Left renal pelvis (tissue), 4 donors: ENCODE measurements at places on chromosomes 3 and 15.
A peak's percentile ranks its signal among the peaks of the same experiment; 100 is the strongest.

DNA sequence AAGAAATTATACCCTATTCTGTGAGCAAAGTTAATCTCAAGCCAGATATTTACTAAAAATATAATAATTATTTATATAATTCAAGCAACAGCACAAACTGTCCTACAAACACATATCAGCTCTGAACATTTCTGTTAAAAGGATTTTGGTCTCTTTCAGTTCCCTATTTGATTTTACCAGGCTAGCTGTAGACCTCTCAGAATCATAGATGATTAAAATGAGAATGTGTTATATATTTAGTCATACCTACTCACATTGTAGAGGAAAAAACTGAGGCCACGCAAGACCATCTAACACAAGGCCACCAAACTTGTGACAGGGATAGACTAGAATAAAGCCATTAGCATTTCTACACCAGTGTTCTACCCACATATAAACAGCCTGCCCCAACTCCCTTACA, 28.5 kb downstream of the ACKR4 start:
- DNase-seq = no peak

DNA sequence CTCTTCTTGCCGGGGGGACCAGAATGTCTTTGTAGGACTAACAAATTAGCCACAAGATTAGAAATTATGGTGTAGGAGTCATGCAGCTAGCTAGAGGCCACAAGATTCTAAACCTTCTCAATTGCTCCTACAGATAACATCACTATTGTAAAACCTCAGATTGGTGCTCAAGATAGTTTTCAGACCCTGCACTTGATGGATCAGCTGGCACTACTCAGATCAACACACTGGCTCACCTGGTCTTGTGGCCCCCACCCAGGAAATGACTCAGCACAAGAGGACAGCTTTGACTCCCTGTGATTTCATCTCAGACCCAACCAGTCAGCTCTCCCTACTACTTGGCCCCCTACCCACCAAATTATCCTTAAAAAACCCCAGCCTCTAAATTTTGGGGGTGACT, 124.1 kb upstream of the RASGRP1 start:
- no peak for DNase-seq

- DNase-seq = peak; percentile 12
Observed at GRCh38 chr3:127233371-127233770, 40.4 kb downstream of the PRR23E start.

GRCh38 chr15:90465140-90465929, 64.4 kb upstream of the CRTC3 start:
- DNase-seq = no peak

GRCh38 chr3:44555723-44556122, 730 bp downstream of the ZKSCAN7 start:
- DNase-seq = no peak

DNA sequence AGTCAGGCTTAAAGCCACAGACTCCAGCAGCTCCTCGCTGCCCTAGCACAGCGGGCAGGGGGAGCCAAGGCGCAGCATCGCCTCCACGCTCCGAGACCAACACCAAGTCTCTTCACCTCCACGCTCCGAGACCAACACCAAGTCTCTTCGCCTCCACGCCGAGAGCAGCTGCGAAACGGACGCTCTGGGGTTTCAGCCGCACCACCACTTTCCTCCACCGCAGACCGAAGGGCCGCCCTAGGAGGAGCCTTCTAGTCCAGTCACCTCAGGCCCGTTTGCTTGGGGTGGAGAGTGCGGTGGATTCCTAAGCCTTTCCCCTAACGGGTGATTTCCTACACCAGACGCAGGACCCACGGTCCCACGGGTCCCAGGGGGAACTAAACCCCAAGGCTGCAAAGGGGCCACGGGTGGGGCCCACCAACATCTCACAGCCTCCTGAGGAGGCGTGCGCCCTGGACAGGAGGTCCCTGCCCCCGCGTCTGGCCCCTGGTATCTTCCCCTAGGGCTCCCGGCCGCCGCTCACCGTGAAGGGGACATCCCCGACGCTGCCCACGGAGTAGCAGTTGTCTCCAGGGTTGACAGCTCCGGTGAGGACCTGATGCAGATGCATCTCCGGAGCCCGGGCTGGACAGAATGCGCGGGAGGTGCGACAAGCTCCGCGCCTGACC, 501 bp downstream of the DMXL2 start:
- peak; percentile 29 for DNase-seq

GRCh38 chr3:158790901-158791589, 10.8 kb upstream of the MFSD1 start:
- no peak for DNase-seq

DNA sequence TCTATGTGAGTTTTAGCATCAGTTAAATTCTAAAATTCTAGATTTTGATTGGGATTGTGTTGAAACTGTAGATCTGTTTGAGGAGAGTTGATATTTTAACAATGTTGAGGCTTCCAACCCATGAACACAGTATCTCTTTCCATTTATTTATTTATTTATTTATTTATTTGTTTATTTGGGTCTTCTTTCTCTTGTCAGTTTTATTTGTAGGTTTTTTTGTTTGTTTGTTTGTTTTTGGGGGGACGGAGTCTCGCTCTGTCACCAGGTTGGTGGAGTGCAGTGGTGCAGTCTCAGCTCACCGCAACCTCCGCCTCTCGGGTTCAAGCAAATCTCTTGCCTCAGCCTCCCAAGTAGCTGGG, 25.3 kb downstream of the MRAS start:
- DNase-seq = no peak

DNA sequence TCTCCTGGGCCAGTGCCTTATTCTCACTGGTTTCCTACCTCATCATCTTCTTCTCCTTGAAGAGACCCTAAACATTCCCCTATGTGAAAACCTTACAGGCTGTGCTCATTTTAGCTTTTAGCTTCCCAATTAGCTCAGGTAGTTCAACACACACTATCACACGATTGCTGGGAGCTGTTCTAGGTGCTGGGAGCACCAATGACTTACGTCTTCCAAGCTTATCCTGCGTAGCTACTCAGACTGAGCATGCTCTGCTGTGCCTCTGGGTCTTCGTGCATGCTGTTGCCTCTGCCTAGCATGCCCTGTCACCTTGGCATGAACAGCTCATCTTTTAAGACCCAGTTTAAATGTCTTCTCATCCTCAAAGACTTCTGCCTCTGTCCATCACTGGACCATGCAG, 55.7 kb upstream of the APEH start:
- no peak for DNase-seq

GRCh38 chr3:110343945-110344344, 727.7 kb upstream of the NECTIN3 start:
- no peak for DNase-seq

- DNase-seq = no peak
Observed at GRCh38 chr15:19943515-19943914, 598.1 kb downstream of the GOLGA6L6 start.

DNA sequence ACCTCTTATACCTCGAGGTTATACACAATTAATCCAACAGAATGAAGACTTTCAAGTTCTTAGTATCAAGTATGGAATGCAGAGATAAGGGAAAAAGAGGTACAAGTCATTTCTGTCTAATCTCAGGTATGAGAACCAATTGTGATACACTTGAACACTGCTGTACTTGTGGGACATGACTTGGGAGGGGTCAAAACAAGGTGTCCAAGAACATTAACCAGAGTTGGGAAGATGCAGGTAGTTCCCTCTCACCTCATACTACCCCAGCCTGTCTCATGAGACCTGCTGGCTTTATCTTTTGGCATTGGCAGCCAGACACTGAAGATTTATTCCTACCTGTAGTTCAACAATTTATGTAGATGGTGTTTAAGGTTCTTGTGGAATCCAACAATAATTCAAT, 209.7 kb downstream of the NR1D2 start:
- no peak for DNase-seq

- no peak for DNase-seq
Observed at GRCh38 chr3:60017631-60018030, 967.8 kb upstream of the CFAP20DC start.

GRCh38 chr3:186248850-186249249, 113.2 kb downstream of the DGKG start:
- DNase-seq = no peak

DNA sequence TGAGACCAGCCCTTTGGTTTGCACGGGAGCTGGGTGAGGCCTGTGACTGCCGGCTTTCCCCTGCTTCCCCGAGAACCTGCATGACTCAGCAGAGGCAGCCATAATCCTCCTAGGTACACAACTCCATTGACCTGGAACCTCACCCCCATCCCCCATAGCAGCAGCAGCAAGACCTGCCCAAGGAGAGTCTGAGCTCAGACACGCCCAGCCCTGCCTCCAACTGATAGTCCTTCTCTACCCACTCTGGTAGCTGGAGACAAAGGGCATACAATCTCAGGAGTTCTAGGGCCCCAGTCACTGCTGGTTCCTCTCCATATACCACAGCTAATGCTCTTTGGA, 141.0 kb upstream of the ARHGEF26 start:
- no peak for DNase-seq

DNA sequence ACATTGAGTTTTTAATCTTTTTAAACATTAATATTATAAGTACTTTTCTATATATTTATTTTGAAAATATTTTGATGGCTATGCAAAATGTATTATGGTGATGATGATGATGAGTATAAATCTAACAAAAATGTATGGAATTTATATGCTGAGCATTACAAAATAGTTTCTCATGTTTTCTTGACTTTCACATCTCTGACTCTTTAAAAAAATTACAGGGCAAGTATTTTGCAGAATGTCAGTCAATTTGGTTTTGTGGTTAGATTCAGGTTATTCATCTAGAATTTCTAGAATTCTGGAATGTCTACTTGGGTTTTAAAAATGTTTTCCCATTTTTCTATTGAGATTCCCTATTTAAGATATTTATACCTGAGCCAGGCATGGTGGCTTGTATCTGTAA, 41.7 kb upstream of the ANP32A start:
- DNase-seq = no peak

- no peak for DNase-seq
Observed at GRCh38 chr15:87944050-87944449, 312.5 kb downstream of the NTRK3 start.

DNA sequence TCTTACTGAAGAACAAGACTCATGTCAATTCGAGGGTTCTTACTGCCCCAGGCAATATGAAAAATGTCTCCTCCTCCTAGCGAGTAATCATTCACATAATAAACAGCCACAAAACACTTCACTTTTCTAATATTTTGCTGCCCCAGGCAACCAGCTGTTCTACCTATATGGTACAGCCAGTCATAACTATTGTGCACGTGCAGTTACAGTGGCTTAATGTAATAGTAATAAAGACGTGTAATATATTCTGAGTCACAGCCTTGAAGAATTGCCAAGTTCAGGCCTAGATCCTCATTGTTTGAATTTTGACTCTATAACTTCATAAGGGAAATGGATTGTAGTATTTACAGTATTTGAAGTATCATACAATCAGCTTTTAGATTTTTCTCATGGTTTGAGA, 1250.0 kb upstream of the GBE1 start:
- DNase-seq = no peak

GRCh38 chr15:97234851-97235610, 725.5 kb upstream of the ARRDC4 start:
- peak; percentile 84 for DNase-seq

DNA sequence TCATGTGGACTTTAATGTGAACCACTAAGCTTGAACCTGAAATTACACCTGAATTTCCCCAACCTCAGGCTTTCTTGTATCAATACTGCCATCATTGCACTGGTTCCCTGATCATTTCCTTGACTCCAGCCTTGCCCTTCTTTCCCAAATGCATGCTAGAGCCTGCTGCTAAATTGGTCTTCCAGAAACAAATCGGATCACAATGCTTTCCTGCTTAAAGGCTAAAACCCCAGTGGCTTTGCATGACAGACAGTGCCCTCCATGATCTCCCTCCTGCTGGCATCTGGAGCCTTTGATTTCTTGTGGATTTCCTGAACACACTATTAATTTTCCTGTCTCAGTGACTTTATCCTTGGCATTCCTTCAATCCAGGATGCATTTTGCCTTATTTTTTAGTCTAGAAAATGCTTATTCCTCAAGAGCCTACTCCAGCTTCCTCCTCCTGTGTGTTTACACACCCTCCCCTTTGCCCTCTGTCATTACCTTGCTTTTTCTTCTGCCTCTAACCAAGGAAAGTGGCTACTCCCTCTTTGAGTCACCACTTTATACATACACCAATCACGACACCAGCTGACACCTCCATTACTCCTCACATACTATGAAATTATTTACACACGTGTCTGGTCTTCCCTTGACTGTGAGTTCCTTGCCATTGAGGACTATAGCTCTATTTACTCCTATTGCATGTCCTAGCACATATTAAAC, 214.6 kb downstream of the KCNAB1 start:
- no peak for DNase-seq

GRCh38 chr15:38351466-38351865, 98.8 kb downstream of the SPRED1 start:
- DNase-seq = no peak

GRCh38 chr3:134576831-134577230, 74.0 kb downstream of the KY start:
- no peak for DNase-seq

DNA sequence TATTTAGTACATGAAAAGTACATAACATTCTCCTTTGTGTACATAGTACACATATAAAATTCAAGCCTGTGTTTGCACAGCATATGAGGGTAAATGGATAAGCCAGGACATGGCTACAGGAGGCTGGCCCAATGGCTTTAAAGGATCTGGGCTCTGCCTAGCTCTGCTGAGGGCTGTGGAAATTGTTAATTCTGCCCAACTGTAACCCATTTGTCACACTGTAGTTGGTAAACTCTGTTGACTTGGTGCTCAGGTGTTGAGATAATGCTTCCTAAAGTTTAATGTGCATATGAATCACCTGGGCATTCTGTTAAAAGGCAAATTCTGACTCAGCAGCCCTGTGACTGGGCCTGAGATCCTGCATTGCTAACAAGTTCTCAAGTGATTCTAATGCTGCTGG, 196.5 kb upstream of the ZPLD1 start:
- DNase-seq = no peak

- no peak for DNase-seq
Observed at GRCh38 chr15:98786717-98787116, 138.4 kb downstream of the IGF1R start.

DNA sequence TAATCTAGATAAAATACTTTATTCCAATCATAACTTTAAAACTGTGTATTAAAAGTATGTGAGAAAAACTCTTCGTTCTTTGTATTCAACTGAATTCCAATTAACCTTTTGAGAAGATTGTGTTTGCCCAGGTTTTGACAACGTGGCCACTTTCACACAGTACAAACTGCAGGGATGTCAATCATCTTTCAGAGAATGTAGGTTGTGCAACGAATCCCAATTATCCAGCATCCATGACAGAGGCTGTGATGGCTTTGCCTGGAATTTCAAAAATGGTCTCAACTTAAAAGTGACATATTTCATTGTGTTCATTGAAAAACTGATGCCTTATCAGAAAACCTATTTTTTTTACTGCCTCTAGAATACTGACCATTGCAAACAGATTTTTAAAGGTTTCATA, 615.1 kb upstream of the KCNMB2 start:
- DNase-seq = no peak

GRCh38 chr15:37940876-37941275, 6.4 kb downstream of the TMCO5A start:
- DNase-seq = no peak

DNA sequence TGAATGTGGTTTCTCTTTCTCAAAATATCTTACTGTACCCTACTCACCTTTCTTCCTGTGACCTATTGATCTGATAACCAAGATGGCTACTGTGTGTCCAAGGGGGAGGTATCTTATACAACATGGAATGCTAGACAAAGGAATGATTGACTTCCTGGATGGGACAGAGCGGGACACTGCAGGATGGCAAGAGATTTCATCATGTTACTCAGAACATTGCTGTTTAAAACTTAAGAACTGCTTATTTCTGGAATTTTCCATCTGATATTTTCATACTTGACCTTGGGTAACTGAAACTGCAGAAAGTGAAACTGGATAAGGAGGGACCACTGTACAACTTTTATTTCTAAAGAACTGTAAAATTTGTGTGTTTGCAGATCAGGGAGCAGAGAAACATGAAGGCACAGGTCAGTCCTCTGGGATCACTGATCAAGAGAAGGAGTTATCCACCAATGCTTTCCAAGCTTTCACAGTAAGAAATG, 18.5 kb downstream of the CNOT10 start:
- DNase-seq = no peak
